ENCODE measurements at places on chromosomes 7 and 10.

- ATAC-seq: no peak
These were observed 113.9 kb downstream of the ARHGAP22 start for GRCh38 chr10:48490946-48491345.

DNA sequence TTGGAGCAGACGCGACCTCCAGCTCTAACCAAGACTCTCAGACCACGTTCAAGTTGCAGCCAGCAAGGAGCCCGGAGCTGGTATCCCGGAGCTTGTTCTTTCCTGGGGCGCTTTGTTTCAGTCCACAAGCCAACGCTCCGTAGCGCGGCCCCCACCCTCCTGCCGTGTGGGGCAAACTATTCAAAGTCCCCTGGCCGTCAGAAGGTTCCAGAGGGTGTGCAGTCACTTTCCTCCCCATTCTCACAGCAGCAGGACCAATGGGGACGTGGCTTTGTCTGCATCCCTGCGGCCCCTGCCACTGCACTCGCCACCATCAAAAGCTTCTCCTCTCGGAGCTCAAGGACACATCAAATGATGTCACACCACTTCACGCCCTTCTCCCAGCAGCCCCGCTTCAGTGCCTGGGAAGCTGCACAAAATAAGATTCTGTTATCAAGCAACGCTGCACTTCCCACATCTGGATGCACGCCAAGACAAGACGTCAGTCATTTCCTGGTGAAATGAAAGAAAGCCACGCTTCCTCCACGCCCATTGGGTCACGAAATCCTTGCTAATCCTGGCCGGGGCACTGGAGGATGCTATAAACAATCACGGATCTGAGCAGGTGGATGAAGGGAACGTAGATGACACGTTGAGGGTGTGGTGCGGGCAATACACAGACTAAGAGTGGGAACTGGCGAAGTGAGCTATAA, 348.2 kb downstream of the PTPRN2 start:
- ATAC-seq: no peak

DNA sequence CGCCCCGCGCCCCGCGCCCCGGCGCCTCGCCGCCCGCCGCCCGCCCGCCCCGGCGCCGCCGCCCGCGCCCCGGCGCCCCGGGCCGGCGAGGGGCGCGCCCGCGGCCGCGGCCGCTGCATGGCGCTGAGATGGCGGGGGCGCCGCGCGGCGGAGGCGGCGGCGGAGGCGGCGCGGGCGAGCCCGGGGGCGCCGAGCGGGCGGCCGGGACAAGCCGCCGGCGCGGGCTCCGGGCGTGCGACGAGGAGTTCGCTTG, 174 bp downstream of the ADCY1 start:
- no peak for ATAC-seq

DNA sequence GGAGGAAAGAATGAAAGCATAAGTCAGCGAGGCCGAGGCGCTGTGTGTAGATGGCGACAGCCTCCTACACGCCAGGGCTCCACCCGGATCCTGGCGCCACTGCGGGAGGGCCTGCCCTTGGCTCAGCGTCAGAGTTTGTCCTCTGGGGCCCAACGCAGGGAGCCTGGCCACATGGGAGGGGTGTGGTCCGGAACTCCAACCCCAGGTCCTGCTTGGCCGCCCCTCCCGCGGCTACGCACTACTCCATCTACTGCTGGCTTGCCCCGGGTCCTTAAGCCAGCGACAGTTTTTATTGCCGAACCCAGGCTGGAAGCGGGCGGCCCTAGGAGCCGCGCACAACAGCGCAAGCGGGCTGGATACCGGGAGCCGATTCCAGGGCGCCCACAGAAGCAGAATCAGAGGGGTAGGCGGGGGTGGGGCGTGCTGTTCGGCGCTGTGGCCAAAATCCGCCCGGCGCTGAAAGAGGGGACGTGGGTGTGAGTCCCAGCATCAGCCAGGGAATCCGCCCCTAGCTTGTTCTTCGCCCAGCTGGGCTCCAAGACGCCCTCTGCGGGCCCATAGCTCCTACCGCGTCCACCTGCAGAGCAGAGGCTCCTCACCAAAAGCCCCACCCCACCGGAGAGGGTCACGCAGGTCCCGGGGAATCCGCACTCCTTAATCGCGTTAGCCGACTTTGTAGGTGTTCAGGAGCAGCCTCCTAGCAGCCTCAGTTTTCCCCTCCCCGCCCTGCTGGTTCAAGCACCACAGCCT, 4.5 kb downstream of the KAZALD1 start:
- ATAC-seq: peak; percentile 69

GRCh38 chr10:94223702-94224370, 138.9 kb downstream of the NOC3L start:
- ATAC-seq: no peak

- no peak for ATAC-seq
These were observed 132.5 kb downstream of the LSM5 start for GRCh38 chr7:32357535-32358277.

- no peak for ATAC-seq
These were observed 68.2 kb upstream of the RPA3 start for GRCh38 chr7:7786595-7786994.

GRCh38 chr7:132988117-132988516, 93.8 kb downstream of the CHCHD3 start:
- no peak for ATAC-seq

GRCh38 chr7:155166673-155167370, 96.7 kb downstream of the HTR5A start:
- peak; percentile 86 for ATAC-seq

DNA sequence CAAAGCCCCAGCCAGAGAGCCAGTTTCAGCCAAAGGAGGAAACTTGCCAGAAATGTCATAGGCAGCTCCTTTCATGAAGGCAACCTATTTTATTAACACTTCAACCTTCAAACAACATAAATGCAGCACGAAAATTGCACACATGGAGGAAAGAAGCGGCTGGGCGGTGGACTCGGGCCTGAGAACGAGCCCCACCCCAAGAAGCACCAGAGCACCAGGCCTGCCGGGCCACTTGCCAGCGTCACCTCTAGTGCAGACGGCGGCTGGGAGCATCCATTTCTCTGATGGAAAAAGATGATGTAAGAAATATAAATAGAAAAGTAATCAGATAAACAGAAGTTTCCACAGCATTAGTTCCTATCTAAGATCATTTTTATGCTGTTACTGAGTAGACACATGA, 100.0 kb downstream of the TCERG1L start:
- no peak for ATAC-seq

- ATAC-seq: no peak
These were observed 187.1 kb downstream of the KIF20B start for GRCh38 chr10:89888321-89889070.

GRCh38 chr7:17948526-17949238, 8.4 kb upstream of the SNX13 start:
- ATAC-seq: no peak

- no peak for ATAC-seq
These were observed 63.0 kb downstream of the RGS10 start for GRCh38 chr10:119479532-119479931.

GRCh38 chr7:2643386-2644219, 11.8 kb downstream of the TTYH3 start:
- ATAC-seq: no peak

GRCh38 chr10:54503863-54504262, 297.2 kb downstream of the PCDH15 start:
- ATAC-seq: no peak

DNA sequence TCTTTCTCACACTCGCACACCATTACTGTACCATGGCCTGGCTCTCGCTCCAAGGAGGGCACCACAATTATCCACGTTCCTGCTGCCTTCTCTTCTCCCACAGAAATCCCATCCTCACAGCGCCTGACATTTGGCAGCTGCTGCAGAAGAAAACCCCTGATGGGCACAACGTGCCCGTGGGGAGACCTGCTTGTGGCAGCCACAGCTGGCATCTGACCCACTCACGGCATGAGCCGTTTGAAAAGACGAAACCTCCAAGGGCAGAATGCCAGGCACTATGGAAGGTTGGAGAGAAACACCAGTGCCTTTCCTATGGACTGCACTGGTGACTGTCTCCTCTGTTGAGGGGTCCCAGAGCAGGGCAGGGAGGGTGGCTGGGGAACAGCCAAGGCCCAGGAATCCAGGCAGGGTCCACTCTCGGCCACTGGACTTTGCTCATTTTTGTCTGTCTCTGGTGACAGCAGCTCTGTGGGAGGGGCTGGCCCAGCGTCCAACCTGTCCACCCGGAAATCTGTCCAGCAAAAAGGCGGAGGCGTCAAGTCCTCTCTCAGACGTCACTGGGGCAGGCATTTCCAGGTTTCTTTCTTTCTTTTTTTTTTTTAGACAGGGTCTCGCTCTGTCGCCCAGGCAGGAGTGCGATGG, 61.0 kb upstream of the MKRN1 start:
- ATAC-seq: no peak

DNA sequence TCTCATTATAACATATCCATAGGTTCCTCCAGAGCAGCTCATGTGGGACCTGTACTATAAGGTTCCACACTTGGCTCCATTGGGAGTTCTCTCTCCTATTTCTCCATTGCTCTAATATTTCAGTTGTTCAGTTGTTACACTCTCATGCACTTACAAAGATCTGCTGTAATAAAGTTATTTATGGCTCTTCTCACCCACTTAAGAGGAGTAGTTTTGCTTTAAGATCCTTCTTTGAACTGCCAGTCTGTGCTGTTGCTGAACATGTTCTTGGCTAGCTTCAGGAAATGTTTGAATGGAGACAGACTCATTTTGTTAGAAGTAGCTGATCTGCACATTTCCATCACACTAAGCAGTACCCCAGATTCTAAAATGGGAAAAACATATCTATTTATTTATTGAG, 250.1 kb downstream of the CDK14 start:
- ATAC-seq: no peak

DNA sequence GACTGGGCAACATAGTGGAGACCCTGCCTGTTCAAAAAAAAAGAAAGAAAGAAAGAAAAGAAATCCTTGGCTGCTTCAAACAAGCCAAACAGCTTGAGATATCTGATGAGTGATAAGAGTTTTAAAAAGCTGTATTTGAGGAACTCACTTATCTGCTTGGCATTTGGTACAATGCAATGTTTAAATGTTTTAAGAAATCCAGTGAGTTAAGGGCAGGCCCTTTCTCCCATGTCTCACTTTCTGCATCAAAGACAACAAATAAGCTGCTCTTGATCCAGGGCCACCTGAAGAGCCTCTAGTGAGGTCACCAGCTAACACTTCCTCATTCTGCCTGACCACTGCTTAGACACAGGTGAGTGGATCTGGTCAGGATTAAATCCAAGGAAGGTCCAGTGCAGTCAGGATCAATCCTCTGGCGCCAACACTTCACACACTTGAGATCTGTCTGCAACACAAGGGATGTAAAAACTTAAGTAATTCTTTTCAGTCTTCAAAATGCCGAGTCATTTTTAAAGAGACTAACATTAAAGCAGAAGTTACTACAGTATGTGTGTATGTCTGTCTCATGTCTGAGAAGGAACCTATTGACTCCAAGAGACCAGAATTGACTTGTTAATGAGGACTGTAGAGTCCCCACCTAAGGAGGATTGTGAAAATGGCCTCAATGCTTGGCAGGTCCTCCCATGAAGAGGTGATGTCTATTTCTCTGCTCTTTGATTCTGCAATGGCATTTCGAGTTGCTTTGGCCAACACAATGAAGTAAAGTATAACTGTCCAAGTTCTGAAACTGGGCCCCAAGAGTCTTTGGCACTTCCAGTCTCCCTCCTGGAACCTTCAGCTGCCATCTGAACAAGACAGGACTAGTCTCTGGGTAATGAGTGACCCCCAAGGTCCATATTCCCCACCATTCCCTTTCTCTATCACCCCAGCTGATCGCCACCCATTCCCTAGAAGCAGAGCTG, 43.1 kb downstream of the CREB3L2 start:
- ATAC-seq: no peak

DNA sequence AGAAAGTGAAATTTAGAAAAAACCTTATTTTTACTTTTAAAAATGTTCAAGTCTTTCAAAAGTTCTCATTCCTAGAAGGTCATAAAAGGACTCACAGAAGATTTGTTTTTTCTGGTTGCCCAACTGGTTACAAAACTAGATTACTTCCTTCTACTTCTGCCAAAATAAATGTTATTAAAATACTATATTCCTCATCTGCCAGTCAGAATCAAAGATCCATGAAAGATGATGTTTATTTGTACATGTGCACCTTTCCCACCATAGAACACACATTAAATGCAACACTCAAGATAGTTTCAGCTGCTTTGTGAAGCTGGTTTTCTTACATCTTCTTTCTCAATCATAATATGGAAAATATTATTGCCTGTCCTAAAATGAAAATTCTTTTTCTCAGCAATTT, 465.4 kb downstream of the ETV1 start:
- no peak for ATAC-seq

GRCh38 chr10:5583525-5584175, 58.9 kb downstream of the CALML3 start:
- ATAC-seq: peak; percentile 56

GRCh38 chr10:115295213-115295805, 202.1 kb downstream of the ATRNL1 start:
- ATAC-seq: no peak

DNA sequence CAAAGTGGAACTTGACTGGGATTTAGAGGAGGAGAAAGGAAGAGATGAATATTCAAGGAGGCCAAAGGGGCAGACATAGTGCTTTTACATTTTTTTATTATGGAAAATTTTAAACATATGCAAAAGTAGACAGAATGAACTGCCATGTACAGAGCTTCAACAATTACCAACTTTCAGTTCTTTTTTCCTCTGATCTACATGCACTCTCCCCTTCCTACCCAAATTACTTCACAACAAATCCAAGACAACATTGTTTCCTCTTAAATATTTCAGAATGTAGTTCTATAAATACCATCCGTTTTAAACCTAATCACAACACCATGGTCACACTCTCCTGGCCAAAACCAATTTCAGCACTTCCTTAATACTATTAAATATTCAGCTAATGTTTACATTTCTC, 83.5 kb upstream of the FZD1 start:
- no peak for ATAC-seq

DNA sequence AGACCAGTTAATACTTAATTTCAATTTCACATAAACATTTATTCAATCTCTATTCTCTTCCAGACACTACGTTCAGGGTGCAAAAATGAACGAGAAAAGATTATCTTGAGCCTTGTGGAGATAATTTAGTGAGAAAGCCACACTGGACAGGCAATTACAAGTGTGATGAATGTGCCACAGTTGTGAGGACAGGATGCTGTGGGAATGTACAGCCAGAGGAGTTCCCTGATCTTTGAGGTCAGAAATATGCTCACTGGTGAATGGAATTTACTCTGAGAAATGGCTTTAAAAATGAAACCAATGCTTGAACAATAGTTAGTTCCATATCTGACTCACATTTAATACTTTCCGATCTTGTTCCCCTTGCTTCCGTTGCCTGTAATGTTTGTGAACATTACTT, 864.8 kb downstream of the GATA3 start:
- no peak for ATAC-seq

DNA sequence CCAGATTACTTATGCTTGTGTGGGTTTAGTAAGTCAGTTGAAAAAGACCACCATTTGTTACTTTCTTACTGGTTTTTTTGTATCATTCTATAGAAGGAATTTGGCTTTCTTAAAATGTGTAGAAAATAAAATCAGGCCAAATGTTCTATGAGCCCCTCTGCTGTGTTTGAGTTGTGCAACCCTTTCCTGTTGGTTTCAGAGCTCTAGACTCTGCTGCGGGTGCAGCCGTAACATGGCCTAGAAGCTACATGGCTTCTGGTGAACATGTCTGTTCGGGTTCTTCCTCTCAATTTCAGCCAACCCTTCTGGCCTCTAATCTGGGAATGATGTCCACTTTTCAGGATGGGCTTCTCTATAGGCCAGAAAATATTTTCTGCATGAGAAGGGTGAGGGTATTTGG, 56.6 kb upstream of the RAB18 start:
- ATAC-seq: no peak
